ENCODE measurements at places on chromosomes 6 and 20.

- DNase-seq, result no peak
Measured at GRCh38 chr20:44209686-44210405, 725 bp downstream of the OSER1 start.

GRCh38 chr6:11036351-11036740 lies 7.8 kb downstream of the ELOVL2 start:
- no peak for DNase-seq

DNA sequence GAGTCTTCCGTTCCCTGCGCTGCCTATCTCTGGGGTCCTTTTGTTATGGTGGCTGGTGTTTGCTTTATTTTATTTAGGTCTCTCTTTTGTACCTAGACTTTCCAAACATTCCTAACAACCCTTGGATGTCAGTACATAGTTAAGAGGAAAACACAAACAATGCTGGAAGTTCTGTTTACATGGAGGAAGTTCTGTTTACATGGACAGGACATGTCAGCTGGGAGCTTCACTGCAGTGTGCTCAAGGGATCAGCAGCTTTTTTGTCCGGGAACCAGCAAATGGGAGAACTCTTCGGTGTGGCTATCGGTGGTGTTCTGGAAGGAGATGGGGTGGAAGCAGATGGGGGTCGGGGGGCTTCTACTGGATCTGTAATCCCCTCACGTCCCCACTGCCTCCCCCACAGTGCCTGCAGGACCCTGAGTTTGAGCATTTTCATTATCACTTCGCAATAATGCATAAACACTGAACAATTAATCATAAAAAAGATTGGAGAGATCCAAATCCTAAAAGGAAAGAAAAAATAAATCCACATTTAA lies 2.7 kb downstream of the SERPINB6 start:
- DNase-seq, result no peak

GRCh38 chr6:6798448-6798860 lies 209.9 kb downstream of the LY86 start:
- no peak for DNase-seq

DNA sequence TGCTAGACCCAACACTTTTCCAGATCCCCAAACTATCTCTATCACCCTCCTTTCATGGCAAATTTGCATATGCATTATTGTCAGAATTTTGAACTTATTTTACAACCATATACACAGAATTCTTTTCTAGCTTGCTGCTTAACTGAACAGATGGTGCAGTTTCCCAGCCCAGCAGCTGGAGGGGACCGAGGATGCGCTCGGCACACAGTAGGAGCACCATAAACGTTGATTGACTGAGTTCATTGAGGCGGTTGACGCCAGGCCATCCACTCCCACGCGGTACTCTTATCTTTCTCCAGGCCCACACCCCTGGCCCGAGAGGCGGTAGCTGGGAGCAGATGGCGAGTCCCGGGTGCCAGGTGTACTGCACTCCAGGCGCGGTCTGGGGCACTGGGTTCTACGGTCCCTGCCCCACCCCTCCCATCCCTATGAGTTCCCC lies 6.8 kb upstream of the SOX4 start:
- DNase-seq, result no peak

Data from skeletal muscle cell (primary cell).